Right lung (tissue), 10 donors: ENCODE measurements at places on chromosomes 7 and 10. TPM values are rescaled to one million over a fixed set of nuclear protein-coding genes. Genes with fewer than 3 reads are reported as not detected.
A peak's percentile ranks its signal among the peaks of the same experiment; 100 is the strongest.

- DNase-seq, result no peak
These were observed 266.9 kb upstream of the NFE2L3 start for GRCh38 chr7:25885057-25885576.

DNA sequence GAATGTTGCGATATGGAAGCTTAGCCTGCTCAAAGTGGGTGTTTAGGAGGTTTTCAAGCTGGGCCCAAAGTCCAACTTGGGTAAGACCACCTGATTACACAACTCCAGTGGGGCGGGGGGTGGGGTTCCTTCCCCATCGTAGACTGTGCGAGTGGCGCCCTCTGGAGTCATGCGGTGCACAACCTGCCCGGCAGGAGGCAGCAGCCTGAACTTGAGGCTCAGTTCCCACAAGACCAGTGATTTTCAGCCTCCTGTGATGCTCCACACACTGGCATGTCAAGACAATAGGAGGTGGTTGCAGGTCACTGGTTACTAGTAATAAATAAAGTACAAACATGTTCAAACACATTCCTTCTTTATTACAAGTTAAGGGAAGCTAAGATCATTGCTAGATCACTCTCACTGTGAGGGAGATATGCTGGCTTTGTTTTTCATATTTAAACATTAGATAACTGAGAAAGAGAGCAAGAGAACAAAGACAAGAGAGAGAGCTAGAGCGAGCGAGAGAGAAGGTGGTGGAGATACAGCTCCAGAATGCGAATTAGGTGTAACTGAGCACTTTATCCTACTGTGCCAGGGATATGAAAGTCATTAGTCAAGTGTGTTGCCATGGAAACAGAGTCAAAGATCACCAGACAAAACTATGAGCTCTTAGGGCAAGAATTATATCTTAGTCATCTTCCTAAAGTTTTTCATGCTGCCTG is 97.4 kb upstream of the BMPER start:
- DNase-seq, result no peak

DNA sequence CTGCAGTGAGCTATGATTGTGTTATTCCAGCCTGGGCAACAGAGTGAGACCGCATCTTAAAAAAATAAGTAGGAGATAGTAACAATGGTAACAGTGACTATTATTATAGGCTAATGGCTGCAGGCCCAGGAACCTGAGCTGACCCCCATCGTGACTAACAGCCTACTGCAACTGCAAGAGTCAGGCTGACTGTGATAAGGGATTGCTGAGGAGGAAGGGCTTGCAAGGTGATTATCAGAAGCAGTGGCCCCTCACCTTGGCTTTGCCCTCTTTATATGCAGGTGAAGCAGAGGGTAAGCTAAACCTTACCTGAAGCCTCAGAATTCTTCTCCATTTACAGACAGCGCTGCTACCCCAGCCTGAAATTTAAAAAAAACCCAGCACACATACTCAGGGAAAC is 83.9 kb upstream of the SDK1 start:
- no peak for DNase-seq

DNA sequence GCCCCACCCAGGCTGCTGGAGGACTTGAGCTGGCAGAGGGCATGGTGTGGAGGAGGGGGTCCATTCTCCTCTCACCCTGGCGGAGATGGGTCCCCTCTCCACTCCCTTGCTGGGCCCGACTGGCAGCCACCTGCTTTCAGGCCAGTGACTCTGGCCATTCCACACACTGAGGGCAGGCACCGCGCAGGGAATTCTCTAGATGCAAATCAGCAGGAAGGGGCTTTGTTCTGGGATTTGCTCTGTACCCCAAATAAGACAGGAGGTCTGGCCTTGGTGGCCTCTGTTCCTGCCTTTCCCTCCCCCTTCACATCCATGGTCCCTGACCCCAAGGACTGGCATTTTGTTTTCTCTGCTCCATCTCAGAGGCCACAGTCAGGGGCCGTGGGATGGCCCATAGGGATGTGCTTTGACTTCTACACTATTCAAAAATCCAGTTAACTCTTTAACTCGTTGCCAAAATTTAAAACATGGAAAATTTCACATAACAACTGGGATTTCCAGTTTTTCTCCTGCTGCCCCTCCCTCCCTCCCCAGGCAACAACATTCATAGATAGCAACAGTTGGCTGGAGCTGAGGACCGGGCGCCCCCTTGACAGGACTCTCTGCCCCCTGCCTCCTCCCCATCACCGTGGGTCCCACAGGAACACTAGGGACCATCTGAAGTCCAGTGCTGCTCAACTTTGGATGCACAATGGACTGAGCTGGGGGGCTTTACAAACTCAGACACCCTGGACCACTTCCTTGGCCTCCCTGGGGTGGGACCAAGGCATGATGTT is 33.9 kb downstream of the PPIF start:
- no peak for DNase-seq

The CPA2 gene
- 0.38 TPM for polyA plus RNA-seq

The SUN3 gene
- polyA plus RNA-seq, result not detected

The TRIM50 gene
- 0.14 TPM for polyA plus RNA-seq

- no peak for DNase-seq
These were observed 98.6 kb upstream of the BTBD16 start for GRCh38 chr10:122172361-122173008.

DNA sequence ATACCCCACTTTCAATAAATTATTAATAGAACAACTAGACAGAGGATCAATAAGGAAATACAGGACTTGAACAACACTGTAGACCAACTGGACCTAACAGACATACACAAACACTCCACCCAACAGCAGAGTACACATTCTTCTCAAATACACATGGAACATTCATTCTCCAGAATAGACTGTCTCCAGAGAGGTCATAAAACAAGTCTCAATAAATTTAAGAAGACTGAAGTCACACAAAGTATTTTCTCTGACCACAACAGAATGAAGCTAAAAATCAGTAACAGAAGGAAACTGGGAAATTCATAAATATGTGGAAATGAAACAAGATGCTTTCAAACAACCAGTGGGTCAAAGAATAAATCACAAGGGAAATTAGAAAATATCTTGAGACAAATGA is 119.8 kb downstream of the SMURF1 start:
- DNase-seq, result no peak

GRCh38 chr7:28433699-28434219 is 21.4 kb downstream of the CREB5 start:
- no peak for DNase-seq

The LRRC61 gene
- 19.7 TPM for polyA plus RNA-seq

GRCh38 chr7:26560526-26561256 is 269.0 kb downstream of the SNX10 start:
- no peak for DNase-seq

GRCh38 chr10:60417024-60417423 is 27.3 kb upstream of the ANK3 start:
- no peak for DNase-seq

GRCh38 chr7:92973293-92973731 is 136.9 kb upstream of the CDK6 start:
- DNase-seq, result no peak

DNA sequence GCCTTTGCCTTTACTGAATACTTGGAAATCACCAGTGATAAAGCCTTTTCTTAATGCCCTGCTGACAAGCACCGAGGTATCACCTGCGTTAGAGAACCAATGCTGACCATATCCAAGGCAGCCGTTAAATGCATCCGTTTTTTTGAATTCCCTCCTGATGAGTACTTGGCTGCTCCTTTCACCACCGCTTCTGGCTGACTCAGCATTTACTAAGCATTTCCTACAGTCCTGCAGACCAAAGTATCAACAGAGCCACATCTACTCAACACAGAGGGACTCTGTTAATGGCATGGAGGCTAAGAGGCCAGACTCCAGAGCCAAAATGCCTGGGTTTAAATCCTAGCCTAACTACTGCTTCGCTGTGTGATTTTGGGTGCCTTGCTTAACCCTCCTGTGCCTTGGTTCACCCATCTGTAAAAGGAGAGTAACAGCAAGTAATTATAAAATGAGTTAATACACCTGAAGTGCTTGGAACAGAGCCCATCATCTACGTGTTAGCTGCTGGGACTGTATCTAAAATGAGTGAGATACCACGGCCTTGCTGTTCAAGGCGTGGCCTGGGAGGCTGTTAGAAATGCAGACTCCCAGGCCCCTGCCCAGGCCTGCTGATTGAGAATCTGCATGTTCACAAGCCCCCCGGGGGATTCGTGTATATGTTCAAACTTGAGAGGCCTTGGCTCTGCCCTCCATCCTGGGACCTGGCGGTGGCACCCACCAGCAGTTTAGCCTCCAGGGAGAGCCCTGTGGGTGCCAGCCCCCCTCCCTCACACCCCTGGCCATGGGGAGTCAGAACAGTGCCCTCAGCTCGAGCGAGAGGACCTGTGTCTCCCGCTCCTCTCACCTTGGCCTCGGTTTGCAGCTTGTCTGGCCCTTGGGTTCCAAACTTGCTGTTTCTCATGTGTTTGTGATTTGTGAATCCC is 30.8 kb upstream of the EFCAB10 start:
- no peak for DNase-seq

- DNase-seq, result no peak
These were observed 20.0 kb downstream of the XPNPEP1 start for GRCh38 chr10:109902992-109903947.

DNA sequence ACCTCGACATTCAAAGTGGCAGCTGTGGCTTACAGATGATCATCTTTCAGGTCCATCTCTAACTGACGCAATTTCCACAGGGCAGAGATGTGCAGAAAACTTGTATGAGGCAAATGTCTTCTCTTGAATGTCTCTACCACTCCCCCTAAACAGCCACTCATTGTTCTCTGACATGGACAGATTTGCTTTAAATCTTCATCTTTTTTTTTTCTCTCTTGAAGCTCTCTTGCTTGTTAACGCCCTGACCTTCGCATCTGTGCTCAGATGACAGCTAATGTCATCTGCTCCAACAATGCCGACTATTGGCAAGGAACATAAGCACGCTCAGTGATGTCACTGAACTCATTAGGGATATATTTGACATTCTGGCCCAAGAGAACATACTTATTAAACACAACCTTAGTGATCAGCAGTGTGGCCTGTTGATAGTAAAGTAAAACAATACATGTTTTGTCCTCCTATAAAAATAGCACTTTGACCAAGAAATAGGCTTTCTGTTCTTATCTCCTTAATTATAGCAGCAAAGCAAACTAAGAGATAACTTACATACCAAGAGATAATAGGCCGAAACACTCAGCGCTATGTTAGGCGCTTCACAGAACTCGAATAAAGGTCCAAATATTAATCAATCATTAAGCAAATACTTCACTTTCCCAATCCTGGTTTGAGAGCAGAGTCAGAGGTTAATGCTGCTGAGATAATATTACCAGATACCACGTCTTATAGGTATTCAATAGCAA is 583.5 kb downstream of the PARD3 start:
- no peak for DNase-seq

The PRKAG2 gene
- polyA plus RNA-seq, result 17.3 TPM

The PPP2R2D gene
- polyA plus RNA-seq, result 40.8 TPM

The ANKRD30A gene
- polyA plus RNA-seq, result not detected

GRCh38 chr10:8453587-8453986 is 399.1 kb downstream of the GATA3 start:
- DNase-seq, result no peak

DNA sequence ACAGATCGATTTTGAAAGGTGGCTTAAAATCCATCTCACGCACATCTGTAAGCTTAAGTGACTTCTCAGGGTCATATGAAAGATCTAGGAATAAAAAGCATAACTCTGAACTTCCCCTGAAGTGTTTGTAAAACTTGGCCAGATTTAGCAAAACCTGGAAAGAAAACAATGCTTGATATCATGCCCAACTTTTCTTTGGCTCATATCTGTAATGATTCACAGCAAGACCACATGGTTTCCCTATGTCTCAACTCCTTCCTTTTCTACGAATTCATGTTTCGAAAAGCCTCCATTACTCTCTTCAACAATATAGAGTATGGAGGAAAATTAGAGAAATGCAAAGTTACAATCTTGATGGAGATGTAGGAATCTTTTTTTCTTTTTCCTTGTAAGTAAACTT is 20.1 kb upstream of the CABCOCO1 start:
- DNase-seq, result peak; percentile 60

- no peak for DNase-seq
These were observed 52.5 kb downstream of the ADCYAP1R1 start for GRCh38 chr7:31104361-31105255.

GRCh38 chr7:94303695-94304094 is 91.0 kb upstream of the COL1A2 start:
- DNase-seq, result peak; percentile 76

GRCh38 chr10:86226781-86227201 is 139.8 kb downstream of the GRID1 start:
- no peak for DNase-seq

DNA sequence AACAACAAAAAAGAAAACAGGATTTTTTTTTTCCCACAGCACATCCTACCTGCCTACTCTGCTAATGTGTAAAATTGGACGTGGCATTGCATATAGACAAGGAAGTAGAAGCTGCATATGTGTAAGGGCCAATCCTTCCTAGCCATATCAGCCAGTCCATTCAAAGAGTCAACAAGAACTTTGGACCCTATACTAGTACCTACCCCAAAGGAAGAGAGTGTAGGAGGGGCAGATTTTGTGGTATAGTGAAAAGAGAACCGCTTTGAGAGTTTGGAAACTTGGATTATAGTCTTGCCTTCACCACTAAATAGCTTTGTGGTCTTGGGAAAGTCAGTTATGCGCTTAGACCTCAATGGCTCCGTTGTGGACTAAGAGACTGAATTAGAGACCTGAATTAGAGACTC is 12.1 kb upstream of the MCU start:
- no peak for DNase-seq

The HTR5A gene
- polyA plus RNA-seq, result not detected

DNA sequence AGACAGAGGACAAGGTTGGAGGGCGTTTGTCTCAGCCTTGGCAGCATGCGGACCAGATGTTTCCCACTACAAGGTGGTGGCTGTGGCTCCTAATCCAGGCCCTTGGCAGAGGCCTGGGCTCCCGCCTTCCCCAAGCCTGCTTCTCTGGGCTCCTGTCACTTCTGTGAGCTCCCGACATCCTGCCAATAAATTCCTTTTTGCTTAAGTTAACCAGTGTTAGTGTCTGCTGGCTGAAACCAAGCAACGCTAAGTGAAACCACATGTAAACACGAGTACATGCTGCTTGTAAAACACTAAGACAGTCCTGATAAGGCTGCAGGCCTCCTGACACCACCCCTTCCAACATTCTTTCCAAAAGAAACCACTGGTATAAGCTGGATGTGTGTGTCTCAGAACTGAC is 263.6 kb upstream of the ZMIZ1 start:
- peak; percentile 88 for DNase-seq

- no peak for DNase-seq
These were observed 13.9 kb downstream of the ADK start for GRCh38 chr10:74164716-74165529.

The ZNF273 gene
- 17.0 TPM for polyA plus RNA-seq

DNA sequence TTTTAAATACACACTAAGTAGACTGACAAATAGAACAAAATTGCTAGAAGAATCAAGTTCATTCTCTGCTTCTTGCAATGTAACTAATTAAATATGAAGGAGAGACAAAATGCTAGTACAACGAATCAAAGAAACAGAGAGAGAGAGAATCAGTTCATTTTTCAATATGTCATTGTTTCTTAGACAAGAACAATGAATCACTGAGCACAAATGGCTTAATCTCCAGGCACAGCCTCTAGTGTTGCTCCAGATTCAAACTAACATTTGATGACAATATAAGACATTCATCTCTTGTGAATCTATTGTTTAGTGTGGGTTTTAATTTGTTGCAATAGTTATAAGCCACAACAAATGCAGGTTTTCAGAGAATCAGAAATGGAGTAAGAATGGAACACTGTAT is 357.4 kb upstream of the TMEM229A start:
- no peak for DNase-seq
